PC-3 (cell line): ENCODE measurements at places on chromosomes 4 and X. TPM values are rescaled to one million over a fixed set of nuclear protein-coding genes. Genes with fewer than 3 reads are reported as not detected.

DNA sequence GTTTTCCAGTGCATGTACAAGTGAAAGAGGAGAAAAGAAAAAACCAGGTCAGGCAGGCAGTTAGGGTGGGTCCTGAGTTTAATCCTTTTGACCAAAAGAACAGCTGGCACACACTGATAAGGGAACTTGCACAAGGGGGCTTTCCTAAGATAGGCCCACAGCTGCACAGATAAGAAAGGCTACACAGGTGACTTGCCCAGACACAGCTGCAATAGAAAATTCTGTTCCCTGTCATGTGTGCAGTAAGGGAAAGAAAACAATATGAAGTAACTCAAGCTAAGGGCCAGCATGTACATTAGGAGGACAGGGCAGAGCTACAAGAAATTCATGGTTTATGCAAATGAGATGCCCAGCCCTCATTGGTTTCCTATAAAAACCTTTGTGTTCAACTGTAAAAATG, 32.9 kb downstream of the LUZP4 start:
- DNase-seq = no peak

DNA sequence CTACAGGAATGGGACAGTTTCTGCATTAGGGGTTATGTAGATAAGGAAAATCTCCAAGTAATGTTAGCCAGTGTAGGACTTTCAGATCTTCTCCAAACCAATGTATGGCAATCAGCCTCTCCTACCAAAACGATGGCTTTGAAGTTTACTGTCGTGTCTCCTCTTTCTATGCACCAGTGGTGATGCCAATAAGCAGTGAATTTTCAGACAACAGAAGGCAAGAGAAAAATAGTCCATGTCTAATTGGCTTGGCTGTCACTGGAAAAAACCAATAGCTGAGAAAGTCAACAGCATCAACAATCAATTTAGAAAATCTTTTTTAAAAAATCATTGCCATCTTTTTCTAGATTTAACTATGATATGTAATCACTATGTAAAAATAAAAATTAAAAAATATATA, 35.0 kb downstream of the LIMCH1 start:
- no peak for DNase-seq

Gene GPR50
- total RNA-seq = not detected in 2 replicates

- DNase-seq = no peak
Measured at GRCh38 chrX:138270931-138271330, 440.6 kb downstream of the FGF13 start.

DNA sequence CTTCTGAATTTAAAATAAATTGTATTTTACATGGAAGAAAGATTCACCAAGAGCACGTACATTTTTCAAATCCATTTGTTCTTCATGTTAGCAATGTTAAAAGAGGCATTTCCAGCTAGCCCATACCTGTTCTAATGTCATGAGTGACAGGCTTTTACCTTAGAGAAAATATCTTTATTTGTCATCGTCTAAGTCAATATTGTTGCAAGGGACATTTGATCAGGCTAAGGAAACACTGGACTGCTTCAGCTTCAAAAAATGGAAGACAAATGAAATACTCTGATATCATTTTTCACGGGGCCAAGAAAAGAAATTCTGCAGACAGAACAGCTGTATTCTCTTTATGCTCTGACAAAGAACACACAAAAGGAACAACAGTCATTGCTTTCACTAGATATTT, 207.7 kb downstream of the RCHY1 start:
- no peak for DNase-seq

DNA sequence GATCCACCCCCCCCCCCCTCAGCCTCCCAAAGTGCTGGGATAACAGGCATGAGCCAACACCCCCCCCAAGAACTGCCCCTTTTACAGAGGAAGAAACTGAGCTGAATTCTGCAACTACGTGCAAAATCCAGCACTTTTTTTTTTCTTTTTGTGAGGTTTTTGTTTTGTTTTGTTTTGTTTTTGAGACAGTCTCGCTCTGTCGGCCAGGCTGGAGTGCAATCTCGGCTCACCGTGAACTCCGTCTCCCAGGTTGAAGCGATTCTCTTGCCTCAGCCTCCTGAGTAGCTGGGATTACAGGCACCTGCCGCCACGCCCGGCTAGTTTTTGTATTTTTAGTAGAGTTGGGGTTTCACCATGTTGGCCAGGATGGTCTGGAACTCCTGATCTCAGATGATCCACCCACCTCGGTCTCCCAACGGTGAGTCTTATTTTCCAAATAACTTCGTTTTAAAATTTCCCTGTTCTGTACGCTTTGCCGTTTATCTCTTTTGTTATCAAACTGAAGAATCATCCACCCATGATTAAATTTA, 4.9 kb downstream of the CRLF2 start:
- no peak for DNase-seq

DNA sequence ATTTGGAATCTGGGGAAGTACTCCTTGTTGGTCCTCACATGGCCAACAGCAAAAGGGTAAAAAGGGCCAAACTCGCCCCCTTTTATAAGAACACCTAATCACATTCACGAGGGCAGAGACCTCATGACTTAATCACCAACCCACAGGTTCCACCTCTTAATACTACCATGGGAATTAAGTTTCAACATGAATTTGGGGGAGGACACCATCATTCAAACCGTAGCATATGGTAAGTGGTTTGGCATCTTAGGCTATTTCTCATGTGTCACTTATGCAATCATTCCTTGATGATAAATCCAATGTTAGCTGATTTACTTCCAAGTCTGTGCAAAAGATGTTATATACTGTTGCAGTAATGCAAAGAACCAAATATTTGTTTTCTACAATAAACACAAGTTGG, 302.9 kb upstream of the FAM241A start:
- no peak for DNase-seq

DNA sequence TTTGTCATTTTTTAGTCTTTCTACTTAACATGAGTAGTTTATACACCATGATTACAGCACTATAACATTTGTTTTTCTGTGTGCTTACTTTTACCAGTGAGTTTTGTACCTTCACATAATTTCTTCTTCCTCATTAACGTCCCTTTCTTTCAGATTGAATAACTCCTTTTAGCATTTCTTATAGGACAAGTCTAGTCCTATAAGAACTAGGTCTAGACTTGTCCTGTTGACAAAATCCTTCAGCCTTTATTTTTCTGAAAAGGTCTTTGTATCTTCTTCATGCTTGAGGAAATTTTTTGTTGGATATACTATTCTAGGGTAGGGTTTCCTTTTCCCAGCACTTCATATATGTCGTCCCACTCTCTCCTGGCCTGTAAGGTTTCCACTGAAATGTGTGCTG, 253.3 kb upstream of the ARHGAP24 start:
- no peak for DNase-seq

Gene PLAC8
- total RNA-seq = 1.6 and 3.7 TPM in 2 replicates

DNA sequence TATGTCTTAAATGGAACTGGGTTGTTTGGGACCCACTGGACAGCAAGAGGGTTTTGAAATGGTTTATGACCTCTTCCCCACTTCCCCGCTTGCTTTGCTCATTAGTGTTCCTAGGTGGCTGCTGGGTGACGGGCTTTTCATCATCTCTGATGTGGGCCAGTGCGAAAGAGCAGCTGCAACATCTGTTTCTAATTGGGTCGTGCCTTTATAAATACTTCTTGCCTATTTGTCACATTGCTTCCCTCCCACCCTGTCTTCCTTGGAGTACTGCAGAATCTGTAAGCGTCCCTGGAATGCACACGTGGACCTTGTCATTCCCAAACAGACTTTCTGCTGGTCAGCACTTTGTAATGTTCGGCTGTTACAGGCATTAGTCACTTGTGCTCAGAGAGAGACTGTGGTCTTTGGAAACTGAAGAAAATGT, 35.2 kb downstream of the SEPTIN11 start:
- DNase-seq = peak; percentile 61
